ENCODE measurements at places on chromosomes 5 and 9.

DNA sequence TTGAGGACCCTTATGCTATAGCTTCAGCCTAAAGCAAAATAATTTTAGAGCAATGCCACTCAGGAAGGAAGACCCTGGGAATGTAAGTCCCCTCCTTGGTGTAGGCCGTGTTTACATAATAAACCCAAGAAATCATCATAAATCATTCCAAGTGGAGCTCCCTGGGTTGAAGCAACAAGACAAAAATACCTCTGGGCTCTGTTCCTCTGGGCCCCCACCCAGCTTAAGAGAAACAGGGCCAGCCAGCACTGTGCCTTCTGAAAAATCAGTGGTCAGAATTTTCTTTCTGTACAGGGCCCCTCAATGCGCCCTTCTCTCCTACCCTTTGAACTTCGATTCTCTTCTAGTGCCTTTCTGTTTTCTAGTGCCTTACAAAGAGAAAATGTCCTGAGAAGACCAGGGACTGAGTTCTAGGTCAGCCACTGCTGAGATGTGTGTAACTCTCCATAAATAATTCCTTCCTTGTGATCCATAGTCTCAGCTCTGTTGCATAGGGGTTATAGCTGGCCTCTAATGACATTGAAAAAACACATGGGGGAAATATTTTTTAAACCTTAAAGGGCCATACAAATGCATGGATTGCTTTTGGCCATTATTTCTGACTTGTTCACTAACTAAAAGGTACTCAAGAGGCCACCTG, 101.0 kb downstream of the ADRB2 start:
- no peak for DNase-seq

- no peak for DNase-seq
These were observed 104.7 kb downstream of the GOLPH3 start for GRCh38 chr5:32069396-32069795.

DNA sequence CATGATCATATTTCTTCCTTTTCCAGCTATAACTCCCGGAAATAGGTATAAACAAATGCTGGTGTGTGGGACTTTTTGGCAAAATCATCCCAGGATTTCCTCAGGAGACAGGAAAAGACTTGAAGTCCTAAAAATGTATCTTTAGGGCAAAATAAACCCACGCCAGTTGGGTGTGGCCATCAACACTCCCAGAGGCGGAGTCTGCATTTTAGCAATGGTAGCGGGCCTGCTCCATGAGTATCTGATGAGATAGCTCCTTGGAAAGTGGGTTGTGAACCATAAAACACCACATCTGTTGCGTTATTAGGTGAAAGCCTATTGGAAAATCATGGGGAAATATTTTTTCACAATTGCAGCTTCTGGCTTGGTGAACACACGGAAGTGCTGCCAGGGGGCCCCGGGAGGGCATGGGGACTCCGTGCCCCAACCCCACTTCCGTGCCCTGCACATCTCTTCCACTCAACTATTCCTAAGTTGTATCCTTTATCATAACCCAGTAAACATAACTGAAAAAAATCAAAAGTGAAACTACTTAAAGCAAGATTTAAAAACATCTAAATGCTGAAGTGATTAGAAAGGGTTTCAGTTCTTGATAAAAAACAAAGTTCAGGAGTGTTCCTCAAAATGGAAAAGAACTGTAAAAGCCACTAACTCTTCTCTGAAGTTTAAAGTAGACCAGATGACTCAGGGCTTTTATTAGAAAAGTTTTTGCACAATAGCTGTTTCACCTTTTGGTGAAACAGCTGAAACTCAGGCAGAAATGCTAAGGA, 111.2 kb downstream of the LRRC70 start:
- DNase-seq: no peak

- no peak for DNase-seq
These were observed 3.5 kb upstream of the CCDC152 start for GRCh38 chr5:42753099-42753498.

DNA sequence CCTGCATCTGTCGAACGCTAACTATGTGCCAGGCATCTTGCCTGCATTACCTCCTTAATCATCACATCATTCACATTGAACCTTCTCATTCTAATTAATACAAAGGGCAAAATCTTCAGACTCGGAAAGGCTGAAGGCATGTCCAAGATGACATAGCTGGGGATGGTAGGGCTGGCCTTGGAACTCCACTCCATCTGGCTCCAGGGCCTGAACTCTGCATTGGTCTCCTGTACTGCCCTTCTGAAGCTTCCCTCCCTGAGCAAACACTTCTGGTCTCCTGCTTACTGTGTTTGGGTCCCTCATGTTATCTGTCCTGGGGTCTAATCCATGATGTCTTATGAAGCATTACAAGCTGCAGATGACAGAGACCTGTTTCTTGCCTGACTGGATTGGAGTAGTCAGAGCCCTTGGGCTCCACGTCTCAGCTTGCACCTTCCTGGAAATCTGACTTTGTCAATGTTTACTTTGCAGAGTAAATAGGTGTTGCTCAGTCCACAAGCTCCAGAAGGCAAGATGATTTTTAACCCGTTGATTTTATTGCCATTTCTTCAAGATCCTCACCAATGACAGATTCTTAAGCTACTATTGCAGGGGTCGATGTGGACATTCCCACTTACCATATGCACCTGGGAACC, 106.1 kb downstream of the GALNT10 start:
- DNase-seq: no peak

- DNase-seq: no peak
These were observed 1295.1 kb upstream of the C9orf72 start for GRCh38 chr9:28868228-28868990.

DNA sequence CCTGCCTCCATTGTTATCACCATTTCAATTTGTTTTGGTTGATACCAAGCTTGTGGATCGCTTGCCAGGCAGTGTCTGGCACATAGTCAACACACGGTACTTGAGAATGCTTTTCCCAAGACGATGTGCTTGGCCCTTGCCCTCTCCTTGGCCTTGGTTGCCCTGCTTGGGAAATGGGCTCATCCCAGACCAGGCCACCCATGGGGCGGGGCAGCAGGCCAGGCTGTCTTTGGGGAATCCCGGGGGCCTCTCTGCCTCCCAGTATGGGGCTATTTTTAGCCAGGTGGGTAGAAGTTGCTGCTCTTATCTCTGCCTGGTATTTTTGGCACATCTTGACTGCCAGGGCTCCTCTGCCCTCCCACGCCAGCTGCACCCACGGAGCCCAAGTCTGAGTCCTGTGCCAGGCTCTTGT, 49.9 kb downstream of the LMX1B start:
- no peak for DNase-seq

GRCh38 chr5:96062836-96063235, 101.2 kb upstream of the ELL2 start:
- no peak for DNase-seq

Measured in CD4-positive, alpha-beta T cell treated with Interleukin-4 for 4 hours (primary cell).